Uterus (tissue), 4 donors: ENCODE measurements at places on chromosomes 3 and 15.

GRCh38 chr15:45168751-45169551 lies 18.8 kb downstream of the SHF start:
- no peak for DNase-seq
- no peaks in the 10 kb centered on the region for H3K27me3 ChIP-seq
- H3K4me1 ChIP-seq, result no peaks in the 10 kb centered on the region
- H3K36me3 ChIP-seq, result no peaks in the 10 kb centered on the region

GRCh38 chr3:24062916-24063315 lies 117.8 kb downstream of the NR1D2 start:
- H3K4me1 ChIP-seq, result no peaks in the 10 kb centered on the region
- H3K4me3 ChIP-seq, result no peak overlapping the region
- no peaks in the 10 kb centered on the region for H3K36me3 ChIP-seq
- H3K27ac ChIP-seq, result peak overlapping the region; percentile 64
- no peaks in the 10 kb centered on the region for H3K27me3 ChIP-seq

GRCh38 chr15:98666841-98667240 lies 18.5 kb downstream of the IGF1R start:
- no peak for DNase-seq
- no peaks in the 10 kb centered on the region for H3K36me3 ChIP-seq
- no peak overlapping the region for H3K27ac ChIP-seq
- peaks cover 17% of the 10 kb centered on the region for H3K4me1 ChIP-seq
- no peak overlapping the region for H3K4me3 ChIP-seq
- H3K27me3 ChIP-seq, result no peaks in the 10 kb centered on the region

DNA sequence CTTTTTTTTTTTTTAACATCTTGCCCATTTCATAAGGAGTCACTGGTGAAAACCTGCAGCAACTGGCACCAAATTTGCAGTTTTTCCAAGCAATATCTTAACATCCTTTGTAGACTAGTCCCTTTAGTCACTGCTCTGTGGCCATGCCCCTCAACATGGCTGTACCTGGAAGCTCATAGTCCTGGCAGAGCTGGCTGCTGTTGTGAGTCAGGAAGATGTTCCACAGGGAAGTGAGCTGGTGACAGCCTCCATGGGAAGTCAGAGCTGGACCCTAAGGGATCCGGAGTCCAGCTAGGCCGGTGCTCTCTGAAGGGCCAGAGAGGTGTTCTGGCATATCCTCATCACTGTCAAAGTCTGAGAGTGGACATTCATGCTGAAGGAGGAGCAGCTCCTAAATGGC lies 99.3 kb upstream of the ZBED2 start:
- no peaks in the 10 kb centered on the region for H3K27me3 ChIP-seq
- DNase-seq, result no peak
- H3K27ac ChIP-seq, result no peak overlapping the region
- no peak overlapping the region for H3K4me3 ChIP-seq
- no peaks in the 10 kb centered on the region for H3K36me3 ChIP-seq

GRCh38 chr3:34727700-34728099 lies 911.6 kb upstream of the ARPP21 start:
- no peaks in the 10 kb centered on the region for H3K27me3 ChIP-seq
- H3K4me3 ChIP-seq, result no peak overlapping the region
- H3K27ac ChIP-seq, result no peak overlapping the region
- H3K4me1 ChIP-seq, result no peaks in the 10 kb centered on the region
- H3K36me3 ChIP-seq, result no peaks in the 10 kb centered on the region
- no peak for DNase-seq

DNA sequence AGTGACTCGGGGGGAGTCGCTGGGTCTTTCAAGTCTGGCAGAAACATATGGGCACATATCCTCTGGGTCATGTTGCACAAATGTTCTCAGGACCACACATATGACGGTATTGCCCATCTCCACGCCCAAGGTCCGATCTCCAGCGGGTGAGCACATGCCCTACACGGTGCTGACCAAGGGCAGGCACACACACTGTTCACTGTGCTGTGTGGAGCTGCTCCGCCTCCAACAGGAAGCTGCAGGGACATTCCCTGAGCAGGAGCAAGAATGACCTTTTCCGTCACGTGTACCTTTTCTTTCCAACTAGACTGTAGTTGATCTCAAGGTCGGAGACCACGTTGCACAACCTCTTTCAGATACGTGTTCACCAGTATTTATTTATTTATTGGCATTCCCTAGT lies 41.7 kb upstream of the B3GNT5 start:
- no peaks in the 10 kb centered on the region for H3K4me1 ChIP-seq
- H3K36me3 ChIP-seq, result no peaks in the 10 kb centered on the region
- peak; percentile 42 for DNase-seq

DNA sequence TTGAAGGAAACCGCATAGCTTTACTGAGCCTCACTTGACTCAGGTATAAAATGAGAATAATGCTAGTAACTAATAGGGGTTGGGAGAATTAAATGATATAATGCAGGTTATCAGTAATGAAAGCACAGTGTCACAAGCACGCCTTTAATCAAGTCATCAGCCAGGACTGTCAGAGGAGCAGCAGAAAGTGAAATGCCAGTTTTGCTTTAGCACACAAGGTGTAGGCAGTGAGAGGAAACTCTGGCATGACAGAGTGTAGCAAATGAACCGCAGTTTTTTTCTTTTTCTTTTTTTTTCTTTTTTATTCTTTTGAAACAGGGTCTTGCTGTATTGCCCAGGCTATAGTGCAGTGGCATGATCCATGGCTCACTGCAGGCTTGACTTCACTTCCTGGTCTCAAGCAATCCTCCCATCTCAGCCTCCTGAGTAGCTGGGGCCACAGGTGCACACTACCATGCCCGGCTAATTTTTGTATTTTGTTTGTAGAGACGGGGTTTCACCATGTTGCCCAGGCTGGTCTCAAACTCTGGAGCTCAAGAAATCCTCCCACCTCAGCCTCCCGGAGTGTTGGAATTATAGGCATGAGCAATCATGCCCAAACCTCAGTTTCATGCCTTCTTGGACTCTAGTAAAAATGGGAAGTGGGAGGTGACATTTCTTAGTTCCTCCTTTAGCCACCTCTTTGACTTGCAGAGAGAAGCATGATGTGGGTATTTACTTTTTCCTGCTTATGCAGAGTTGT lies 9.7 kb upstream of the SCAANT1 start:
- no peaks in the 10 kb centered on the region for H3K4me1 ChIP-seq
- no peak overlapping the region for H3K4me3 ChIP-seq
- no peak overlapping the region for H3K27ac ChIP-seq

DNA sequence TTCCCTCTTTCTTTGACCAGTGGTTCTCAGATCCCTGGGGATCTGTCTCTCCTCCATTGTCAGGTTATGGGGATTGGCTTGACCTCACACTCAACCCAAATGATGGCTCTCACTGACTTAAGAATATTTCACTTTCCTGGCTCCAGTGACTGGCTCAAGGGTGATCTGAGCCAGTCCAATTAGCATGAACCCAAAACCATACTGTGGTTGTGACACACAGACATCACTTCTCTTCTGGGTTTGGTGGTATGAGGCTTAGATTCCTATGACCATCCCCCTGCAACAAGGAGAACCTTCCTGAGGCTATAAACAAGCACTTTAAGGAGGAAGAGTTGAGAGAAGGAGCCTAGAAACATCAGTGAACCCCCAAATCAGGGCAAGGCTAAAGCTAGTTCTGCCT lies 85.8 kb downstream of the KCNAB1 start:
- H3K4me3 ChIP-seq, result no peak overlapping the region
- no peaks in the 10 kb centered on the region for H3K4me1 ChIP-seq
- H3K36me3 ChIP-seq, result no peaks in the 10 kb centered on the region

GRCh38 chr15:61869656-61870055 lies 190.6 kb downstream of the VPS13C start:
- DNase-seq, result no peak
- no peak overlapping the region for H3K4me3 ChIP-seq
- H3K36me3 ChIP-seq, result no peaks in the 10 kb centered on the region
- no peak overlapping the region for H3K27ac ChIP-seq

DNA sequence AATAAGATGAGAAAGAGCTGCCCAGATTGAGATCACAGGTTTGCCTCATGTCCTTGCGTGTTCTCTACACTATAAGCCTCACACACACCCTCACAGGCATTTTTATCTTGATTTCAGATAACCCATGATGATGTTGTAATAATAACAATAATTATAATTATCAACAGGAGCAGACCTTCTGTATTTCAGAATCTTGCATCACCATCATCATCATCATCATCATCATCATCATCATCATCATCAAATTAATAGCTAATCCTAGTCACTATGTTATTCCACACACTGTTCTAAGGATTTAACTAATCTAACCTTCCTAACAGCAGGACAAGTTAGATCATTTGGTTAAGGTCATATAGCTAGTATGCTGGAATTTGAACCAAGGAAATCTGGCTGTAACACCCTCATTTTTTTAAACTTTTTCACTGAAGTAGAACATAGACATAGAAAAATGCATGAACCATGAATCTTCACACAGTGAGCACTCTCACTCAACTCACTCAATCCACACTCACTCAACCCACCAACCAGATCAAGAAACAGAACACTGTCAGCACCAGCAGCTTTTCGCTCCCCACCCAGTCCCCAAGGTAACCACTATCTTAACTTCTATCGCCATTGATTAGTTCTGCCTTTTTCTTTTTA lies 1.8 kb upstream of the SH2D7 start:
- H3K4me3 ChIP-seq, result no peak overlapping the region
- H3K4me1 ChIP-seq, result no peaks in the 10 kb centered on the region
- no peak overlapping the region for H3K27ac ChIP-seq
- DNase-seq, result no peak
- no peaks in the 10 kb centered on the region for H3K27me3 ChIP-seq
- no peaks in the 10 kb centered on the region for H3K36me3 ChIP-seq

DNA sequence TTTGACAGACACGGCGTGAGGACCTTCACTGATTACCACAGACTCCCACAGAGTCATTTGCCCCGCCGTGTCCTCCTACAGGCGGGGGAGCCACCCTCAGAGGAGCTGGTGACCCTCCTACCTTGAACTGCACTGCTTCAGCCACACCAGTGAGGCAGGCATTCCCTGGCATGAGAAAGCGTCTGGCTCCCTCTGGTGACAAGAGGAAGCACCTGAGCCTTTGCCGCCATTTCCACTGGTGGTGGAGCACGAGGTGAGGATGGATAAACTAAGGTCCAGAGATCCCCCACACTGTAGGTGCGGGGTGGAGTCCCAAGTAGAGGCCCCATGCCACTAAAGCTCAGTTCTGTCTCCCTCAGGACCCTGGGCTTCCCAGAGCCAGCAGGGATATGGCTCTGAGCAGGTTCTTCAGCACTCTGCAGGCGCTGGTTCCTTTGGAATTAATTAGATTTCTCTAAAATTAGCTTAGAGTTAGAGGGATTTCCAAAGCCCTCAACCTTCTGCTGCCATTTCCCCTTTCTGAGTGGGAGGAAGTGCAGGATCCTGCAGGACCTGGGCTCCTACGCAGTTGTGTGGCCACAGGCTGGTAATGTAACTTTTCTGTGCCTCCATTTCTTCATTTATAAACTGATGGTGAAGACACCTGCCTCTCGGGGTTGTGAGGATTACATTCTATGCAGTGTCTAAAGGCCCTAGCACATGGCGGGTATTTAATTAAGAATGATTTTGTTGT lies 224.0 kb downstream of the SLCO3A1 start:
- no peaks in the 10 kb centered on the region for H3K27me3 ChIP-seq
- peak; percentile 65 for DNase-seq
- no peaks in the 10 kb centered on the region for H3K4me1 ChIP-seq
- H3K36me3 ChIP-seq, result no peaks in the 10 kb centered on the region
- H3K4me3 ChIP-seq, result no peak overlapping the region

GRCh38 chr3:126317029-126317996 lies 39.9 kb downstream of the KLF15 start:
- no peak overlapping the region for H3K27ac ChIP-seq
- H3K27me3 ChIP-seq, result no peaks in the 10 kb centered on the region
- no peak overlapping the region for H3K4me3 ChIP-seq
- no peak for DNase-seq

DNA sequence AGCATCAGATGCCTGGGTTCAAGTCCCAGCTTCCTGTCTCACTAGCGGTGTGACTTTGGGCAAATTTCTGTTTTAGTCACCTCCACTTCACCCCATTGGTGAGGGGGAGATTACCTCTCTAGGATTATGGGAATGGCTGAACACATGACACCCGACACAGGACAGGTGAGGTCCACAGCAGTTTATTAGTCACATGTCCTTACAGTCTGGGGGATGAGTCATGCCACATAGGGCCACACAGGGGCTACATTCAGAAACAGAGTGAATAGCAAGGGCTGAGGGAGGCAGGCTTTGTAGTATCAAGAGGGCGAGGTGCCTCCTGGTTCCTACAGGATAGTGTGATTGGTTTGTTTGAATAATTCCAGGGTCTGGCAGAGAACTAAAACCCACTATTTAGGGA lies 15.2 kb upstream of the ITGA11 start:
- no peak overlapping the region for H3K27ac ChIP-seq
- no peaks in the 10 kb centered on the region for H3K4me1 ChIP-seq
- H3K27me3 ChIP-seq, result no peaks in the 10 kb centered on the region
- peak; percentile 5 for DNase-seq
- no peak overlapping the region for H3K4me3 ChIP-seq

GRCh38 chr15:66654361-66654738 lies 47.7 kb upstream of the SMAD6 start:
- H3K27ac ChIP-seq, result no peak overlapping the region
- H3K36me3 ChIP-seq, result no peaks in the 10 kb centered on the region
- no peaks in the 10 kb centered on the region for H3K27me3 ChIP-seq
- DNase-seq, result no peak
- no peak overlapping the region for H3K4me3 ChIP-seq
- H3K4me1 ChIP-seq, result no peaks in the 10 kb centered on the region

DNA sequence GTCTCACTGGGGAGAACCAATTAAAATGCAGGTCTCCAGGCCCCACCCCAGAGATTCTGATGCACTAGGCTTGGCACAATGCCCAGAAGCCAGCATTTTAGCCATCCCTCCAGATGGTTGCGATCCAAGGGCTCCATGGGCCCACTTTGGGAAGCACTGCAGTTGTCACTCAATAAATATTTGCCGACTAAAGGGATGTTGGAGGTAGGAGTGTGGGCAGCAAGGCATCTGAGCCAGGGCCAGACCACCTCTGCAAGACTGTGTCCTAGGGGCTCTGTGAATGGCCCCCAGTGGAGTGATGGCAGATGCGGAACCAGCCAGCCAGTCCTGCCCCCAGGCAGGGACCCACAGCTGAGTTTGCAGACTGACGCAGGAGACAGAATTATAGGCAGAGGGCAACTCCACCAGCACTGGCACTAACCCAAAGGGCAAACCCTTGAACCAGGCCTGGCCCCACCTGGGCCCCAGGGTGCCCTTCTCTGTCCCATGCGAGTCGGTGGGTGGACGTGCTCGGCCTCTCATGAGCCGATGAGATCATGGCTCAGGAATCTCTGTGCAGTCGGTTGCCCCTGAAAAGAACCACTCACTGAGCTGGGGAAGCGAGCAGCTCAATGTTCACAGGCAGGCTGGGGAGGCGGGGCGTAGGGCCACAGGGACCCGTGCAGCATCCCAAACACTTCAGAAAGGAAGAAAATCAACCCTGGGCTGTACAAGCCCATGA lies 49.7 kb downstream of the SEMA5B start:
- no peak overlapping the region for H3K4me3 ChIP-seq
- H3K27ac ChIP-seq, result no peak overlapping the region
- peak; percentile 41 for DNase-seq
- H3K36me3 ChIP-seq, result no peaks in the 10 kb centered on the region
- H3K27me3 ChIP-seq, result no peaks in the 10 kb centered on the region
- H3K4me1 ChIP-seq, result no peaks in the 10 kb centered on the region
